ENCODE measurements at places on chromosomes 16 and 17. TPM values are rescaled to one million over a fixed set of nuclear protein-coding genes. Genes with fewer than 3 reads are reported as not detected.

KIF2B gene
- not detected for total RNA-seq

BAIAP3 gene
- 1.1 TPM for total RNA-seq

PRSS22 gene
- total RNA-seq = not detected

ZNF213 gene
- total RNA-seq = 2.8 TPM
